ENCODE measurements at places on chromosomes 11 and 22. TPM values are rescaled to one million over a fixed set of nuclear protein-coding genes. Genes with fewer than 3 reads are reported as not detected.

TTC36 gene
- not detected for total RNA-seq

SLC17A6 gene
- total RNA-seq, result not detected

LRRC10B gene
- total RNA-seq, result not detected

MUC5AC gene
- under 0.01 TPM for total RNA-seq

OTOG gene
- 0.06 TPM for total RNA-seq

WNT7B gene
- not detected for total RNA-seq

PDGFB gene
- total RNA-seq, result not detected

DNA sequence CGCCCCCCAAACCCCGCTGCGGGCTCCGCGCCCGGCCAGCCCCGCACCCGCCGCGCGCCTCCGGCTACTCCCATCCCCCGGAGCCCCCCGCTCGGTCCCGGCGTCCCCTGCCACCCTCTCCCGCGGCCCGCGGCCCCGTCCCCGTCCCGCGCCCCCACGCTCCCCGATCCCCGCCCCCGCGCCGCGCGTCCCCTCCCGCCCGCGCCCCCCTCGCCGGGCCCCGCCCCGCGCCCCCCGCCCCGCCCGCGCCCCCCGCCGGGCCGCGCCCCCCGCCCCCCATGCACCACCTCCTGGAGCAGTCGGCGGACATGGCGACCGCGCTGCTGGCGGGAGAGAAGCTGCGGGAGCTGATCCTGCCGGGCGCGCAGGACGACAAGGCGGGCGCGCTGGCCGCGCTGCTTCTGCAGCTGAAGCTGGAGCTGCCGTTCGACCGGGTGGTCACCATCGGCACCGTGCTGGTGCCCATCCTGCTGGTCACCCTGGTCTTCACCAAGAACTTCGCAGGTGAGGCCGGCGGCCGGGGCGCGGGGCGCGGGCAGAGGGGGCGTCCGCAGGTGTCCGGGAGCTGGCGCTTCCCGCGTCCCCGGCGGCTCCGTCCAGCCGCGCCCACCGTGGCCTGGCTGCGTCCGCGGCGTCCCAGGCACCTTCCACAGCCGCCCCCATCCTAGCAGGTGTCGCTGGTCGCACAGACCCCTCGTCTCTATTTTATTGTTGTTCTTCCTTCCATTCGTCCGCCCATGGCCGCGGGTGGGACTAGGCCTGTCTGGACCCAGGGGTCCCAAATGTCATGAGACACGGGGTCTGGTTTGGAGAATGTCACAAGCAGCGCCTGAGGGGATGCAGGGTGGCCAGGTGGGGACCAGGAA, at the start of gene PANX2:
TSS of gene PANX2 (plus strand) at position 279 of the 866 bp plus-strand sequence. CDS start at position 279, 0 bp downstream.
- no peak for DNase-seq

GRCh38 chr11:17449158-17449557, 27.5 kb downstream of the ABCC8 start:
- no peak for DNase-seq

- DNase-seq, result no peak
Measured at GRCh38 chr22:39805117-39805516, 88.4 kb downstream of the ENTHD1 start.

- DNase-seq, result no peak
Measured at GRCh38 chr11:78424334-78425270, 7.0 kb upstream of the GAB2 start.

DNA sequence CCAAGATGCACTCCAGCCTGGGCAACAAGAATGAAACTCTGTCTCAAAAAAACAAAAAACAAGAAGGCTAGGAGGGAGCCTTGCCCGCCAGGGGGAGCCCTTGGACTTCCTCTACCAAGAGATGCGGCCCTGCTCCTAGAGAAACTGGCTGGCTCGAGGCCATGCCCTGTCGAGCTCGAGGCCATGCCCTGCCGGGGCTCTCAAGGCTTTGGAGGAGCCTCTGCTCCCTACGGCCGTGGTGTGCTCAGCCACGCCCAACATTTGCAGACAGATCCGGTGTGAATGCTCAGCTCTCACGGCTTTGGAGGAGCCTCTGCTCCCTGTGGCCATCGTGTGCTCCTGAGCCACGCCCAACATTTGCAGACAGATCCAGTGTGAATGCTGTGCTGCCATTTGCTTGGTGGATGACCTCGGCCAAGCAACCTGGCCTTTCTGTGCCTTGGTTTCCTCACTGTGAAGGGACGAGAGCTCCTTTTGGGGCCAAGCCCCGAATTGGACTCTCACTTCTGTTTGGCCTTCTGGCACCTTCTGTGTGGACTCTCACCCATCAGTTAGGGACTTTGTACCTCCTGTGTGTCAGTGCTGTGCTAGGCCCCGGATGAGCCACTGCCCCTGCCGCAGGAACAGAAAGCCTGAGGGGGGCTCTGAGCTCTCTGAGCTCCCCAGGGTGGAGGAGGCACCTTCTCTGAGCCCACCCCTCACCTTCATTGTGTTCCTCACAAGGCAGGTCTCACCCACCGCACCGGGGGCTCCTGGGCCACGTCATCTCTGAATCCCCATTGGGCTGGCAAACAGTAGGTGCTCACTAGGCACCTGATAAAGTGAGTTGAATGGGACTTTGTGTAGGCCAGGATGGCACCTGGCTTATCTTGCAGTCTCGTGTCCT, 14.1 kb downstream of the C11orf24 start:
- DNase-seq, result peak; percentile 83

GRCh38 chr11:10483174-10483573, 28.1 kb downstream of the AMPD3 start:
- DNase-seq, result no peak

GRCh38 chr22:35399114-35399677, 744 bp upstream of the MCM5 start:
- DNase-seq, result no peak

- DNase-seq, result no peak
Measured at GRCh38 chr22:36010882-36011281, 17.7 kb downstream of the RBFOX2 start.

DNA sequence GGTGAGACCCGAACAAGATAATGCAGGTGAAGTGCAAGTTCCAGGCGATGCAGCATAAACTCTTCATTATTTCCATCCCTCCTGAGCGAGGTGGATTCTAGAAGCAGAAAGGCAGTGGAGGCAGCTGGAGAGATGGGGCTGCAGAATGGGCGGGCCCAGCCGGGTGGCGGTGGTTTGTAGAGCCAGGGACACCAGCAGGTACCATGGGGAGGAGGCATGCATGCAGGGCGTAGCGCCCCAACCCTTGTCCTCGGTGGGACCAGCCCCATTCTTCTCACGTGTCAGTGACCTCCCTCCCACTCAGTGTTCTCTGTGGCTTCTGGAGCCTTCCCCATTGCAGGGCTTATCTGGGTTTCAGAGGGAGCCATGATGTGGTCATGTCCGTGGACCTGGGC, 38.0 kb downstream of the MPPED1 start:
- DNase-seq, result no peak

DNA sequence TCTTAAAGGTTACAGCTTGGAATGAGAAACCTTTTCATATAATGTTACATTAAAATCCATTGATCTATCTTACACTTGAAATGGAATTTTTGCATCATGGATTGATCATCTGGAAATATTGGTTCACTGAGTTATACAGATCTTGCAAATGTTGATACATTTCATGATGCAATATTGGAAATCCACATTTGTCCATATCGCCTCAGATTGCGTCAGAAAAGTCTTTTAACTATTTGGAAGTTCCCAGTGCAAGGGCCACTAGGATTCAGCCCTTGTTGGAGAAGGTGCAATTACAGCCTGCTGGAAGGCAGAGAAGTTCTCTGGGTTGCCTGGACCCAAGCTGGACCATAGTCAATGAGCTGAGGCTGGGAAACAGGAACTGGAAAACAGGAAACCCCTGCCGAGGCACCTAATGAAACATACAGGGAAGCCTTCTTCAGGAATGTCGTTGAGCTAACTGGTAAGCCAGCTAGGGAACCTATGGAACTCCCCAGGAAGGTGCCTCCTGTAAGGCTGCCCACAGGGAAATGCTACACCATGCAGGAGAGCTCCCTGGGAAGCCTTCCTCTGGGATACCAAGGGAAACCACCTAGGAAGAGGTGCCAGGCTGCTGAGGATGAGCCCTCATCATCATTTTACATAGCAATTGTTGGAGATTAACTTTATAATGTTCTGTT, 600.4 kb upstream of the CADM1 start:
- no peak for DNase-seq

- no peak for DNase-seq
Measured at GRCh38 chr11:119188067-119188466, 2.8 kb downstream of the NHERF4 start.

DNA sequence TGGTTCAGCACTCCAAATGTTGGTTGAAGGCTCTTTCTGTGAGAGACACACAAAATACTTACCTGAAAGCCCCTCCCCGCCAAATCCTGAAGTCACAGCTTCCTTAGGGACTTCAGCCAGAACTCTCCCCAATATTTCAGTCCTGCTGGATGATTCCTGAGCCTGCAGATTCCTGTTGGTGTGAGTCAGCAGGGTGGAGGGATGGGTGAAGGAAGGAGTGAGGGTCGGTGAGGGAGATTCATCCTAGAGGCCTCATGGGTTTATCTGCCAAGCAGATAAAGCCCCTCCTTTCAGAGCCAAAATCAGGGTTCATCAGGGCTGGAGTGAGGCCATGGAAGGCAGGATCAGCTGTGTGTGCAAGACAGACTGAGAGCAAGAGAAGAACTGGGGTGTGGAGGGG, 37.9 kb downstream of the SMIM38 start:
- no peak for DNase-seq

DNA sequence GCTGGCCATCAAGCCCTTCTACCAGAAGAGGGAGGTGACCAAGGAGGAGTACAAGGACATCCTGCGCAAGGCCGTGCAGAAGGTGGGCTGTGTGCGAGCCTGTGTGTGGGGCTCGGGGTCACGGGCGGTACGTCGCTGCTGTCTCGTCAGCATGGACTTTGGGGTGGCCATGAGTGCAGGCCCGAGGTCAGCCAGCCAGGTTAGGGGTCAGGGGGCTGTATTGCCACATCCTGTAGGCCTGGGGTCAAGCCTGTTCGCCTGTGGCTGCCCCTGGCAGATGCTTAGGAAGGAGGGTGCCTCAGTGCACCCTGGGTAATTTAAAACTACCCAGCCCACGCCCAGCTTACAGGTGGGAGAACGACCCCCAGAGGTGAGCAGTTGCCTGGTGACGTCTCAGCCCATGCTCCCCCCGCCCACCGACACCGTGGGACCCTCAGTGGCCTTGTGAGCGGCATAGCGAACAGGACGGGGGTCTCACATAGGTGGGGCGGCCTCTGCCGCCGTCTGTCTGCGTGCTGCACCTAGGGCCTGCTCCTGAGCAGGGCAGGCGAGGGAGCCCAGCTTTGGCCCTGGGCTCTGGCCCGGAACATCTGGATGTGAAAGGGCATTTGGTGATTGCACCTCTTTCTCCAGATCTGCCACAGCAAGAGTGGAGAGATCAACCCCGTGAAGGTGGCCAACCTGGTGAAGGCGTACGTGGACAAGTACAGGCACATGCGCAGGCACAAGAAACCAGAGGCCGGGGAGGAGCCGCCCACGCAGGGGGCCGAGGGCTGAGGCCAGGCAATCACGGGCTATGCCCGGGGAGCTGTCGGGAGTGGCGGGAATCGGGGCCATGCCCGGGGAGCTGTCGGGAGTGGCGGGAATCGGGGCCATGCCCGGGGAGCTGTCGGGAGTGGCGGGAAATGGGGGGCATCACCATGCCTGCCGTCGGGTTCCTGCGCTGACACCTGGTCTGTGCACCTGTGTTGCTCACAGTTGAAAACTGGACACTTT, 4.5 kb downstream of the IRF7 start:
- no peak for DNase-seq

GRCh38 chr11:128367573-128367972, 219.8 kb downstream of the ETS1 start:
- no peak for DNase-seq

GRCh38 chr11:75743711-75744563, 24.6 kb upstream of the DGAT2 start:
- DNase-seq, result no peak

- no peak for DNase-seq
Measured at GRCh38 chr11:33751878-33752277, 15.7 kb upstream of the CD59 start.

- DNase-seq, result no peak
Measured at GRCh38 chr22:35604621-35605368, 12.3 kb downstream of the MB start.

Measured in NCI-H460 (cell line).